ENCODE measurements at places on chromosomes 2 and 18.

DNA sequence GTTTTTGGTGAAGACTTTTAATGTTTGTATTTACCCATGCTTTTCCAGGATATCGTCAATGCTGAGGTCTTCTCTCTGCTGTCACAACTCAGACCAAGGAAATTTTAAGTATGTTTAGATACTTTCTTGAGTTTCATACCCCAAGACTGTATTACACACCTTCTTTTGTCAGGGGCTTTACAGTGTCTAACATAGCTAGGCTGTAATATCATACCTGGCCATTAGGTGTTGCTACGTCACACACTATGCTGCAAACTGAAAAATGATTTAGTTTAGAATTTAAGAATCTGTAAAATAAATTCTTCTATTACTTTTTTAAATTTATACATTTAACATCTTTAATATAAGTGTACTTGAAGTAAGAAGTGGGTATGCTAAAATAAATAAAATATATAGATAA lies 358.4 kb upstream of the NRP2 start:
- DNase-seq = no peak

- DNase-seq = peak; percentile 44
Measured at GRCh38 chr2:168198476-168199207, 48.8 kb downstream of the STK39 start.

DNA sequence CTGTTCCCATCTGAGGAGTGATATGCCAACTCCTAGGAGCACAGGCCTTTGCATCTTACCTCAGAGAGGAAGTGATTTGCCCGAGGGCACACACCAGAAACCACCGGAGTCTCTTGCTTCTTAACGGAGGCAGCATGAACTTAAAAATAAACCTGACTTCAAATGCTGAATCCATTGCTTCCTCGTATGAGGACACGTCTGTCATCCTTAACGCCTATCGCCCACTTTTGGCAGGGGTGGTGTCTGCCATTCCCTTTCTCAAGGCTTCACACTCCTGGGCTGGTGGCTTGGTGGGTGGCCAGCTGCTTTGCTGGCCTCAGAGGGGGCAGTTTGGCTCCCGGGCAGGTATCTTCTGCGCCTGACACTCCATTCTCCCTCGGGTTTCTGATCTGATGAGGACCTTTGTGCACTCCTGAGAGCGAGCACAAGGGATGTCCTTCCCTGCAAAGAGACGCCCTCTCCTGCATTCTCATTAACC lies 1.1 kb upstream of the PREB start:
- no peak for DNase-seq

GRCh38 chr18:32549248-32550110 lies 78.8 kb upstream of the GAREM1 start:
- DNase-seq = peak; percentile 31

DNA sequence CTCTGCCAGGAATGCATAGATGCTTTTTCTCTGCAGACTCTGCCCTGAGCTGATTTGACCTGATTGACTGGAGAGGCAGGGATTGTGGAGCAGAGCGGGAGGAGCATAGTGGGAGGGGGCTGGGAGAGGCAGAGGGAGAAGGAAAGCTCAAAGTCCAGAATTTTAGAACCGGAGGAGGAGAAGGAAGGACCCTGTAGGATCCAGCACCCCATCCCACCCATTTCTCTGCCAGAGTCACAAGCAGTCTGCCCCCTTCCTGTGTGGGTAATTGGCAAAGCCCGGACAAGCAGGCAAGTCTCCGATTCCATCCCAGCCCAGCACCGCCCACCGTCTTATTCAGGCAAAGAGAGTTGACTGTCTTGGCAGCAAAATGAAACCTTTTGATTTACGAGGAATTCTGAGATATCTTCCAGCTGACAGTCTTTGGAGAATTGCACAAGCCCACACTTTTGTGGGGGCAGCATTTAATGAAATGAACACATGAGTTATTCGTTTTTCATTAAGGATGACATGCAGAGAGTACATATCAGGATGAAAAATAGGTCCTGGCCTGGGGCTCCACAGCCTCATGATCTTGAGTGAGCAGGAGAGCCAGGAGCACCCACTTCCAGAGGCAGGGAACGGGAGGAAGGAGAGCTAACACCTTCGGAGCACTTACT lies 103.1 kb downstream of the MCFD2 start:
- DNase-seq = peak; percentile 100

Data from fibroblast of skin of abdomen (primary cell).